Stimulated activated CD4-positive, alpha-beta T cell treated with anti-CD3 and anti-CD28 coated beads, Interleukin-15, amount 100 ng/mL, for 1 hour (primary cell): ENCODE measurements at places on chromosomes 4 and X.

- DNase-seq, result no peak
Observed at GRCh38 chr4:161252520-161253141, 911.2 kb downstream of the FSTL5 start.

DNA sequence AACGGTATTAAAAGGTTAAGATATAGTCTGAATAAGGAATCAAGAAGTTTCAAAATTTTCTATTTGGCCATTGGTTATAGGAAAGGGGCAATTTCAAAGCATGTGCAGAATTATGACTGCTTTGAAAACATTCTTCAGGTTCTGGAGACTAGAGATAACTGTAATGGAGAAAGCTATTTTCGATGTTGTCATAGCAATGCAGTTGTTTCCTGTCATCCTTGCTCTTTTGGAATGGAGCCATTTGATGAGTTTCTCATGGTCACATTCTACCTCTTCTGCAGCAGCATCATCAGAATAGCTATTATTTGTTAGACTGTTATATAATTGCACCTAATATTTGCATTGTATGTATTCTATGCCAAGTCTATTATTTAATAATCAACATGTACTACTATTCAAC lies 368.2 kb upstream of the NR3C2 start:
- no peak for DNase-seq

- no peak for DNase-seq
Observed at GRCh38 chr4:6497796-6498195, 25.4 kb upstream of the PPP2R2C start.

- no peak for DNase-seq
Observed at GRCh38 chrX:31147175-31147574, 75.3 kb upstream of the FTHL17 start.

DNA sequence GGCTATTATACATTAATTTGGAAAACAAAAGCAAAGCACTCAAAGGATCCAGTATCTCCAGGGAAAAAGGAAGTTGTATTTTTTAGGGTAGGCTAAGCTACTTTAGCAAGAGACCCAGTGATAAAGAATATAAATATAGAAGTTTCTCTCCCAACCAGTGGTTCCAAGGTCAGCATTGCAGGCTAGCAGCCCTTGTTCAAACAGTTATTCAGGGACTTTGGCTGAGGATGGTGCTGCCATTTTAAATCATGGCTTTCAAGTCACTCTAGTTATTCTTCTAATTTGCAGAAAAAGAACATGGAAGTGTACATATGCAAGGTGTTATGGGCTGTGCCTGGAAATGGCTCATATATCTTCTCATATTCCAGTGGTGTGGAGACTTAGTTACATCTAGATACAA lies 9.3 kb downstream of the SCOC start:
- DNase-seq, result no peak

GRCh38 chr4:1513936-1514483 lies 107.8 kb upstream of the NKX1-1 start:
- DNase-seq, result no peak
